Keratinocyte (primary cell): ENCODE measurements at places on chromosomes 3 and 15.

DNA sequence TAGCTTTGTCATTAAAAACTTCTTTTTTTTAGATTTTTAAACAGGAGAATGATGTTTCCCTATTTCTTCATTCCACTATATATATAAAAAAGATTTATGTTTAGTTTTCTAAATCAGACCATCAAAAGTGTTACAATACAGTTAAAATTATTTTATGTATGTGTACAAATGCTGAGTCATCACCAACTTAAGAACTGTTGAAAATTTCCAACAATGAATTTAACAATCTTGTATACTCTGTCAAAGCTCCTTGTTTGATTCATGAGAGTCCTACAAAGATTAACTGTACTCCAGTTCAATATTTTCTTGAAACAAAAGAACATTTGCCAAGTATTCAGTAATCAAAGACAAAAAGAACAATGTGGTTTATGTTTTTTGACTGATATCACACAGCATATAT, 82.0 kb downstream of the POLQ start:
- no peak overlapping the region for H3K27ac ChIP-seq
- no peaks in the 10 kb centered on the region for H3K27me3 ChIP-seq
- no peak for DNase-seq
- H3K4me1 ChIP-seq = no peaks in the 10 kb centered on the region

- peaks cover 22% of the 10 kb centered on the region for H3K4me1 ChIP-seq
- H3K4me3 ChIP-seq = no peak overlapping the region
- no peaks in the 10 kb centered on the region for H3K36me3 ChIP-seq
- no peaks in the 10 kb centered on the region for H3K27me3 ChIP-seq
These were observed 74.3 kb downstream of the FBLN2 start for GRCh38 chr3:13623101-13623654.

GRCh38 chr3:27629366-27629765, 92.8 kb downstream of the EOMES start:
- DNase-seq = no peak
- H3K36me3 ChIP-seq = no peaks in the 10 kb centered on the region
- peaks cover 15% of the 10 kb centered on the region for H3K4me1 ChIP-seq
- H3K27ac ChIP-seq = no peak overlapping the region
- H3K27me3 ChIP-seq = no peaks in the 10 kb centered on the region

GRCh38 chr3:172751175-172751704, 714 bp downstream of the ECT2 start:
- no peaks in the 10 kb centered on the region for H3K27me3 ChIP-seq
- no peak for DNase-seq
- H3K4me1 ChIP-seq = peaks cover 37% of the 10 kb centered on the region
- H3K36me3 ChIP-seq = peaks cover 3% of the 10 kb centered on the region

GRCh38 chr3:140073278-140074045, 138.5 kb downstream of the CLSTN2 start:
- no peak overlapping the region for H3K27ac ChIP-seq
- H3K27me3 ChIP-seq = no peaks in the 10 kb centered on the region
- H3K36me3 ChIP-seq = no peaks in the 10 kb centered on the region
- DNase-seq = no peak
- no peak overlapping the region for H3K4me3 ChIP-seq

GRCh38 chr15:45023659-45024225, 747 bp downstream of the SORD start:
- peak overlapping the region; percentile 73 for H3K27ac ChIP-seq
- peaks cover 3% of the 10 kb centered on the region for H3K36me3 ChIP-seq
- DNase-seq = no peak
- peak overlapping the region; percentile 67 for H3K4me3 ChIP-seq
- H3K4me1 ChIP-seq = peaks cover 10% of the 10 kb centered on the region
- H3K27me3 ChIP-seq = no peaks in the 10 kb centered on the region

DNA sequence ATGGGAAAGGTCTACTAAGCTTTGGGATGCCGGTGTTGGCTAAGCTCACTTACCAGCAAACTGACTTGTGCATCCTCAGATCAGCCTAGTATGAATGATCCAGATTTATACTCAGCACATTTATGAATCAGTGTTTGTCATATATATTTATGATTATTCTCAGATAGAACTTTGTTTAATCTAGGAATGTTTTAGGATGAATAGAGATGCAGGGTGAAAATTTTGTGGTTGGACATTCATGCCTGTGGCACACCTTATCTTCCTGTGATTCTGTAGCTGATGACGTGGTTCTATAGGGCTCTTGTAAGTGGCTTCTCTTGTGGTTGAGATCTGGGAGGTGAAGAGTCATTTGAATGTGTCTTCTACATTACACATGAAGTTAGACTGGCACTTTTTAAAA, 11.4 kb downstream of the CDIN1 start:
- H3K36me3 ChIP-seq = no peaks in the 10 kb centered on the region

DNA sequence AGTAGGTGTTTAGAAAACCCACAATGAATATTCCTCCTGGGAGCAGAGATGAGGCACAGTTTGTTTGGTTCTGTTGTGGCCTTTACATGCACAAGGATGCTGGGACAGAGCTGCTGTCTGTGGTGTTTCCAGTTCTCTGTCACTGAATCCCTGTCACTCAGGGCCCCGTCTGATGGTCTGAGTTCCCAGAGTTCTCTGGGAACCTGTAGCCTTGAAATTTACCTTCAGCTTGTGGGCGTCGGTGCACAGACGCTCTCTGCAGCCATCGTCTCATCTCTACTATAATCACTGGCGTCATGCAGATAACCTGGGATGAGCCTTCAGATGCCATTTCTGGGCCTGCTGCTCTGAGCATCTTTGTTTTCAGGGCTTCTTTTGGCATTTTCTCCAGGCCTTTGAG, 81.9 kb downstream of the LRRK1 start:
- H3K36me3 ChIP-seq = peaks cover 3% of the 10 kb centered on the region
- H3K4me3 ChIP-seq = no peak overlapping the region
- no peak for DNase-seq

- H3K36me3 ChIP-seq = no peaks in the 10 kb centered on the region
- H3K4me1 ChIP-seq = no peaks in the 10 kb centered on the region
- no peak overlapping the region for H3K4me3 ChIP-seq
These were observed 289.3 kb downstream of the SHOX2 start for GRCh38 chr3:157816896-157817295.

DNA sequence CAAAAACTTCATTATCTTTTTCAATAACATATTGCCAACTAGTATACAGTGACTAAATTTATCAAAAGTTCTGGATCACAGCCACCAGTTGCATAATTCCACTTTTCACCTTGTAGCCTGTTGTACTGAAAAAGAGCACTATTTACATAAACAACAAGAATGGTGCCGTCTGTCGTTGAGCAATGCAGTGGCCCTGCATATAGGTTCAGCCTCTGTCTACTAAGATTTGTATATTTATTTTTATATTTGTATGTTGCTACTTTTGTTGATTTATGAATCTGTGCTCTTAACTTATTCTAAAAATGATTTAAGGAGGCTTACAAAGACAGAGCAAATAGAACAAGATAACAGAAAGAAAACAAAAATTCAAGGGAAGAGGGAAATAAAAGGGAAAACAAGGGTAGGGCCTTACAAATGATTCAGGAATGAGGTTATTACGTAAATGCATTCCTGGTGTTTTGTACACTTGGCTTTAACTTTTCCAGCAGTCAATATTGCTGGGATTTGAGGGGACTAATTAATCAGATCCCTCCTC, 257.6 kb upstream of the STT3B start:
- H3K27ac ChIP-seq = peak overlapping the region; percentile 63
- H3K4me3 ChIP-seq = peak overlapping the region; percentile 40
- peaks cover 22% of the 10 kb centered on the region for H3K4me1 ChIP-seq

DNA sequence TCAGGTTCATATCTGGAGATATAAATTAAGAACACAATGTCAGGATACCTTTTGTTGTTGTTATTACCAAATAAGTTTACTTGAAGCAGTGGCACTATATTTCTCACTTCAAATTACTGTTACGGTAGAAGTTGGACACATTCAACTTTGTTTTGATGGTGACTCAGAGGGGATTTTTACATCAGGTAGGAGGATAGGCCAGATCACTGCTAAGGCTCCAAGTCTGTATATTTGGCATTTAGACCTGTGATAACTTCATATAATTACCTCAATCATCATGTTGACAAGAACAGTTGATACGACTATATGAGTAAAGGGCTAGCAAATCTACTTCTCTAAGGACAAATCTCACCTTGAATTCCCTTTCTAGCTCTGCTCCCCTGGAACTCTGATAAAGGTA, 15.6 kb downstream of the LZTFL1 start:
- H3K27me3 ChIP-seq = no peaks in the 10 kb centered on the region
- no peak for DNase-seq
- no peak overlapping the region for H3K4me3 ChIP-seq
- H3K36me3 ChIP-seq = peaks cover 7% of the 10 kb centered on the region
- peaks cover 3% of the 10 kb centered on the region for H3K4me1 ChIP-seq
- H3K27ac ChIP-seq = no peak overlapping the region

GRCh38 chr15:30990446-30991254, 778 bp downstream of the MTMR10 start:
- peaks cover 4% of the 10 kb centered on the region for H3K36me3 ChIP-seq
- peaks cover 11% of the 10 kb centered on the region for H3K4me1 ChIP-seq
- H3K4me3 ChIP-seq = peak overlapping the region; percentile 96
- no peak for DNase-seq

DNA sequence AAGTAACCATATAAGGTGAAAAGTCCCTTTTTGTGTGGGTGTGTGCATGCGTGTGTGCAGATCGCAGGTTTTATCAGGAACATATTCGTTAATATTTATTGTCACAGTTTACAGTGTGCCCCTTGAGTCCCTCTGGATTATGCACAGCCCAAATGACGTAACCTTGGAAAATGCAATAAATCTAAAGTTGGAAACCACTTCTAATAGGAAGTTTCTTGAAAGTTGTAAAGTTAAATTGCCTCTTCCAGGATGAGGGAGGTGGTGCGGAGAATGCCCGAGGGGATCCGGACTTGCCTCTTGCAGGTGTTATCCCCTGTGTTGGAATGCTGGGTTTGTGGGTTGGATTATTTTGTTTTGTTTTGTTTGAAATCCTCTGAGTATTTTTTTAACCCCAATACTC, 143.3 kb downstream of the CMSS1 start:
- DNase-seq = no peak
- H3K27me3 ChIP-seq = no peaks in the 10 kb centered on the region
- no peak overlapping the region for H3K4me3 ChIP-seq
- no peaks in the 10 kb centered on the region for H3K4me1 ChIP-seq

- H3K4me1 ChIP-seq = no peaks in the 10 kb centered on the region
These were observed 36.1 kb downstream of the ST6GAL1 start for GRCh38 chr3:186966406-186966805.

GRCh38 chr3:29646043-29646442, 365.2 kb downstream of the RBMS3 start:
- no peak overlapping the region for H3K4me3 ChIP-seq
- no peaks in the 10 kb centered on the region for H3K27me3 ChIP-seq
- no peak for DNase-seq
- H3K27ac ChIP-seq = no peak overlapping the region

- H3K27me3 ChIP-seq = no peaks in the 10 kb centered on the region
- no peaks in the 10 kb centered on the region for H3K36me3 ChIP-seq
- peaks cover 4% of the 10 kb centered on the region for H3K4me1 ChIP-seq
- no peak overlapping the region for H3K4me3 ChIP-seq
These were observed 144.8 kb downstream of the SUCLG2 start for GRCh38 chr3:67509471-67510075.

DNA sequence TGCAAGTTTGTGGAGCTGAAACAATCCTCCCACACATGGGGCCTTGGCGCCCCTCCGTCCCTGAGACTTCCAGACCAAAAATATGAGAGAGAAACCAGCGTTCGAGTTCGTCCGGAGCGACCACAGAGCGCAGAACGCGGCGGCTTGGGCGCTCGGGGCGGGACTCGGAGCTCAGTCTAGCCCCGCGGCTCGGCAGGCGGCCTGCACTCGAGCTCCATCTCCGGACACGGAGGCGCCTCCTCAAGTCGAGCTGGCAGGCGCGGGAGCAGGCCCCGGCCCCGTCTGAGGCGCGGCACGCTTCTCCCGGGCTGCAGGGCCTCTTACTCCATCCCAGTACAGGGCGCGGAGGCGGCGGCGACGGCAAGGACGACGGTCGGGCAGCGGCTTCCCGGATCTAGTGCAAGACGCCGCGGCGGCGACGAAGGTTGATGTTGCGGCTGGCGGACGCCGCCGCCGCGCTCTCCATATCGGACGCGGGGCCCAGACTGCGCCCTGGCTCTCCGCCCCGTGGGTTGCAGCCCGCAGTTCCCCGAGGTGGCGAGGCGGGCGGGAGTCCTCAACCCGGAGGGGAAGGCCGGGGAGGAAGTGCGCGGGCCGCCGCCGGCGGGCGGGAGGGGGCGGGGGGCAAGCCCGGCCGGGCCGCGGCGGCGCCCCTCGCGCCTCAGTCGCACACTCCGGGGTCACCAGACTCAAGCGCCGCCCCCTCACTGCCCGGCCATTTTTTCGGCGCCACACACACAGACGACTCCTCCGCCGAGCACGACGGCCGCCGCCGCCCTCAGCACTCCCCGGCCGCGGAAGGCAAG, 674 bp downstream of the MSL2 start:
- H3K27ac ChIP-seq = peak overlapping the region; percentile 93
- H3K4me3 ChIP-seq = peak overlapping the region; percentile 95
- H3K4me1 ChIP-seq = peaks cover 20% of the 10 kb centered on the region
- no peak for DNase-seq

DNA sequence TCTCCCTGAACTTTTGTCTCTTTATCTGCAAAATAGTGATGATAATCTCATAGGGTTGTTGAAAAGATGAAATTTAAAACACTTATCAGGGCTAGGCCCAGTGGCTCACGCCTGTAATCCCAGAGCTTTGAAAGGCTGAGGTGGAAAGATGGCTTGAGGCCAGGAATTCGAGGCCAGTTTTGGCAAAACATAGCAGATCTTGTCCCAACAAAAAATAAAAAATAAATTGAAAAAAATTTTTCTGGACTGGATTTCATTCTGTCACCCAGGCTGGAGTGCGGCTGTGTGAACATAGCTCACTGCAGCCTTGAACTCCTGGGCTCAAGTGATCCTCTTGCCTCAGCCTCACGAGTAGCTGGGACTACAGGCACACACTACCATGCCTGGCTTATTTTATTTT, 29.6 kb downstream of the LMLN start:
- no peak overlapping the region for H3K27ac ChIP-seq
- no peak overlapping the region for H3K4me3 ChIP-seq
- DNase-seq = no peak
- no peaks in the 10 kb centered on the region for H3K4me1 ChIP-seq

- no peak overlapping the region for H3K4me3 ChIP-seq
- no peaks in the 10 kb centered on the region for H3K36me3 ChIP-seq
- H3K27ac ChIP-seq = no peak overlapping the region
- H3K27me3 ChIP-seq = no peaks in the 10 kb centered on the region
- peaks cover 10% of the 10 kb centered on the region for H3K4me1 ChIP-seq
- no peak for DNase-seq
These were observed 74.0 kb upstream of the LIPC start for GRCh38 chr15:58357529-58358476.

DNA sequence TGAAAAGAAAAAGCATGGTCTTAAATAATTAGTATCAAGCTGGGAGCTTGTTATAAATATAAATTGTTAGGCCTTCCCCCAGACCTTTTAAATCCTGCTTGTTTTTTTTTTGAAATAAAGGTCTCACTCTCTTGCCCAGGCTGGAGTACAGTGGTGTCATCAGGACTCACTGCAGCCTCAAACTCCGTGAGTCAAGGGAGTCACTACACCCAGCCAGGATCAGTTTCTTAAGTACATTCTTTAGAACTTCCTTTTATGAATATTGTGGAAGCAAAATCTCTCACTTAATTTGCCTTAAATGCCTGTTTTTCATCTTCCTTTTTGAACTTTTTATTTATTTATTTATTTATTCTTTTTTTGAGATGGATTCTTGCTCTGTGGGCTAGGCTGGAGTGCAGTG, 20.8 kb upstream of the DENND4A start:
- no peak overlapping the region for H3K4me3 ChIP-seq
- H3K27me3 ChIP-seq = no peaks in the 10 kb centered on the region
- H3K36me3 ChIP-seq = no peaks in the 10 kb centered on the region
- no peak overlapping the region for H3K27ac ChIP-seq
